Head of caudate nucleus (tissue), 42 donors: ENCODE measurements at places on chromosomes 4 and X.
A peak's percentile ranks its signal among the peaks of the same experiment; 100 is the strongest.

- DNase-seq, result no peak
Measured at GRCh38 chr4:856225-856901, 30.4 kb upstream of the CPLX1 start.

GRCh38 chr4:7648544-7649395, 214.0 kb upstream of the PSAPL1 start:
- DNase-seq, result no peak

DNA sequence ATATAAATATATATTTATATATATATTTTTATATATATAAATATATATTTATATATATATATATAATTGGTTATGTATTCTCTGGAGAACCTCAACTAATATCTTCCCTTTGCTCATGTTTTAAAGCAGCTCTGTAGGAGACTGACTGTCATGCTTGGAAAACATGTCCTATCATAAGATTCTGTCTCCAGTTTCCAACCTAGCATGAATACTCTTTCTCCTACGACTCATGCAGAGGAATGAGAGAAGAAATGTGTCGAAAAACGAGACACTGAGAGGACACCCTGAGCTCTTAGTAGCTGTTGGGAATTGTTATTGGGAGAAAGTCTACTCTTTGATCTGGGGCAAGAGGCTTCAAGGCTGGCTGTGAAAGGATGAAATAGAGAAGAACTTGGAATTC, 166.5 kb upstream of the SLIT2 start:
- no peak for DNase-seq

GRCh38 chr4:179465131-179465797, 2023.0 kb upstream of the AGA start:
- DNase-seq, result no peak

DNA sequence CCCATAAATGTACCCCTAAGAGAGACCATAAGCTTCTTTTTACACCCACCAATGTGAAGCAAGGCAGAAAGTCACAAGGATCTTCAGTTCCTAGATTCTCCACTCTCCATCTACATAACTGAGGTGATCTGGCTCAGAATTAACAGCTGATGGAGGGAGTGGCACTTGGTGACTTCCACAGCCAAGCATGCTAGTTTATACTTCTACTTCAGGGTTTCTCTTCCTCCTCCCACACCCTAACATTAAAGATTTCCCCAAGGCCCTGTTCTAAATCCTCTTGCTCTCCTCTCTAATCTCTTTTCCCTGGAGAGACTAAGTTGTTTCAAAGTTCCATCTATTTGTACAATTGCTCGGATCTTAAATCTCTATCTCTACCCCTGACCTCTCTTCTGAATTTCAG, 81.1 kb downstream of the MBNL3 start:
- no peak for DNase-seq

DNA sequence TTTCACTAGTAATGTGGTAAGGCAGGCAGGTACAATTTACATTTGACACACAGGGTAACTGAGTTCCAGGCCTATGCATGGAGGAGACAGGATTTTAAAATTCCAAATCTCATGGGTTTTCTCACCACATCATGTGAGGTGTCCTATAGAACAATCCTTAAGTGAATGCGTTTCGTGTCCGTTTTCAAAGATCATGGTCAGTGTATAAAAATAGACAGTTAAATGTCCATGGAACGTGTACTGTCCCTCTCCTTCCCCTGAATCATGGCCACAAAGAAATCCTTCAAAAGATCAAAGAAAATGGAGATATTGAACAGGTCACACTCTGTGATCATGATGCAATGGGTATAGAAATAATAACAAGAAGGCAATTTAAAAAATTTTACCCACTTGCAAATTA, 42.0 kb downstream of the LIMCH1 start:
- DNase-seq, result no peak

DNA sequence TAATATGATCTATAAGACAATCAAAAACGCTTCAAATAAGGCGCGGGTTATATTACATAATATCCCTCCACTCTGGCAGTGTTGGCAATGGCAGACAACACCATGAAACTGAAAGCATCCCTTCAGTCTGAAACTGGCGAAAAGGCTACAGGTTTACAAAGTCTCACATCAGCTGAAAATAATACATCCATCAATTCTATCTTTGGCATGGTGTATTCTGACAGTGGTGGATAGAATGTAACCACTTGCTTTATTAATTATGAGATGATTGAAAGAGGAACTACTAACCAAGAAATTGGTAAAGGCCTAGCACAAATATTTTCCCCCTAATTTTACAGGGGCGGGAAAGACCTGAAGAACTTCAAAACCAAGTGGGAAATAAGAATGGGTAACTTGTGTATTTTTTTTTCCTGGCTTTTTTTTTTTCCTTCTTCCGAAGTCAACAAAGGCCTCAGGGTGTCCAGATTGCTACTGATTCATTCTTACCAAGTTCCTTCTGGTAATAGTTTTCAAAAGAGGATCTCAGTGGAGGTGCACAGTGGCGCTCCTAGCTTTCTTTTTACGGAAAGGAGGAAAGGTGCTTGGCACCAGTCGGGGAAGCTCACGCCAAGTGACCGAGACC, 728 bp downstream of the UBA6 start:
- DNase-seq, result no peak

DNA sequence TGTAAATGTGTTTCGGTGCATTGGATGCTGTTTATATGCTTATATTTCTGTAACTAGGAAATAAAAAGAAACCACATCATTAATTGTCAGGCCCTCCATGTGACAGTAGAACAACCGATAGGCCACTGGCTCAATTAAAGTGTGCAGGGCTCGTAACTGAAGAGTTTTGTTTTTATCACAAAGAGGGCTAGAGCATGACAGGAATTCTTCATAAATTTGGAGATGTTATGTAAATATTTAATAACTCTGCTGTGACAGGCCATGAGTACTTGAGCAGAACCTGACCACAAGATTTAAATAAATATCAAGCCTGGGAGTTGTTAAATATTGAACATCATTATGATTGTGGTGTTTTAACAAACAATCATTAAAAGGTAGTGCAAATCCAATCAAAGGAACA, 55.9 kb downstream of the MID1 start:
- DNase-seq, result no peak

DNA sequence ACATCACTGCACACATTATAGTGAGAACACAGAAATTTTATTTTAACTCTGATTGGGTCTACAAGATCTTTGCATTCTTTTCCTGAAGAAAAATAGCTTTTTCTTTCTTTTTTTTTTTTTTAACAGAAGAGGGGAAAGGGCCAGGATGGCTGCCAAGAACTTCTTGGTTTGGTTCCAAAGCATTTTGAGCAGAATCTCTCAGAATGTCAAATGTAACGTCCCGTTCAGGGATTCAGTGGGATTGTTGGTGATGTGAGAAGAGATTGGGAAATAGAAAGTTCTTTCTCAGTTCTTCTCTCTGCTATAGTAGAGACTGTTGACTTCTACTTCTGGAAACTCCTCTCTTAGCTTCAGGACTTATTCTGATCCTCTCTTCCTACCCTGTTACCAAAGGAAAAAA, 70.9 kb upstream of the CBR4 start:
- no peak for DNase-seq

- no peak for DNase-seq
Measured at GRCh38 chr4:111717921-111718320, 427.3 kb upstream of the FAM241A start.

- DNase-seq, result no peak
Measured at GRCh38 chr4:47876310-47876709, 38.1 kb downstream of the NFXL1 start.

DNA sequence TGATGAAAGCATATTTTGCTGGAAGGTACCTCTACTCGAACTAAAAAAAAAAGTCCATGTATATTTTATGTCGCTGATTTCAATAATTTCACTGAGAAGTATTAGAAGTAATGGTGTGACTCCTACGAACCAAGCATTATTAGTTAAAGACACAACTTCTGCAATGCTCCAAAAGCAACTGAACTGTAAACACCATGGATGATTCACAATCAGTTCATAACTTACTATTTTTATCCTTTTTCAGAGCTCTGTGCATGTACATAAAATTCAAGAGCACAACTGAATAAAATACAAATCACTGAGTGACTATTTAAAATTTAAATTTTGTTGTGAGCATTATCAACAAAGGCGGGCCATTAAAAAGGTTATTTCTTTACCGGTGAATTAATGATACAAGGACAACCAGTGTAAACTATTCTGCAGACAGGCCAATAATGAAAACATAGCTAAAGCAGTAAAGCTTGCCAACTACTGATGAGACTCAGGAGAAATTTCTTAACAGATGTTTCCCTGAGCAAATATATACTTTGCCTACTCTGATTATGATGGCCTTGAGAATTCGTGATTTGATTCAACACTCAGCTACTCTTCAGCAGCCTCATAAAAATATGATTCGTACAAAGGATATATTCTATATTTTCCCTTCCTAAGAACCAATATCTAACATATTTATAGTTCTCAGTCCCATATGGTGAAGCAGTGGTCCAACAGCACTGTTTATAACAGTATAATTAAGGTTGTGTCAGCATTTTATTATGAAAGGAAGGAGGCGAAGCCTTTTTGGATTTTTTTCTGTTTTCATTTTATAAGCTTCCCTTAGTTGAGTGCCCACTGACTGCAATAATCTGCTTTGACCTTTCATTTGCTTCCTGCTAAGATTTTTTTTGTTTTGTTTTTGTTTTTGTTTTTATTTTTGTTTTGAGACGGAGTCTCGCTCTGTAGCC, 62.8 kb upstream of the NEIL3 start:
- no peak for DNase-seq

GRCh38 chr4:32043248-32043633, 1323.1 kb downstream of the PCDH7 start:
- no peak for DNase-seq

DNA sequence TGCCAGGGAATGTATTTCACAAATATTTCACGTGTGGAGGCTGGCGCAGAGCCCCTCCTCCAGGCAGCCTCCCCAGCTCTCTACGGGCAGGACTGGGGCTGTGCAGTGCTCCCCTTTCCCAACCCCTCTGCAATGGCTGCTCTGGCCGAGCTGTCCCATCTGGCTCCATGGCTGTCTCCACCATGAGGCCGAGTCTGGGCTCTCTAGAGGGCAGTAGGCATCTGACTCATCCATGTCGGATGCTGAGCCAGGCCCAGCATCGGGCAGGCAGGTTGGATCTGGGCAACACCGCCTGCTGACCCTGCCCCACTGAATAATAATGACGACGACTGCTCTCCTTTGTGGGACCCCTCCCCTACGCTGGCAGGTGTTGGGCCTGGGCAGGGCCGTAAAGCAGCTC, 11.0 kb upstream of the SH3TC1 start:
- no peak for DNase-seq

DNA sequence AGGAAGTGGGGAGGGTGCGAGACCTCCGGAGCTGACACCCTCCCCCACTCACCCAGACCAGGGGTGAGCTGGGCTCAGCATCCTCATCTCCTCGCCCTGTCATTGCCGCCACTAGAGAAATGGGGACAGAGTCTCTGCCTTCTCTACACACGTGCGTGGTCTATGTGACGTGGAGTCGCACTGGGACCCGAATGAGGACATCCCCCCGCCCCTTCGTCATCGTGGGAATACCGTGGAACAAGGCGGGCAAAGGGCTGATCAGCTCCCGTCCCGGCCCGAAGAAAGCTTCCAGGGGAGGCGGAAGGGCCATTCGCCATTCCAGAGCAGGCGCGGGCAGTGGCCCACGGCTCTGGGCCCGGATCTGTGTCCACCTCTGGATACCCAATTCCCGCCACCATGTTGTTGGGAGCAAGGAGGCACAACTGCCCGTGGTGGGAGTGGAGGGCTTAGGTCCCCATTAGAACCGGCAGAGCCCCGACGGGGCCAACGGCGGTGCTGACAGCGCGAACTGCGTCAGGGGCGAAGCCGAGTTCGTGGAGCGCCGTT, 12.0 kb downstream of the HMX1 start:
- DNase-seq, result no peak

DNA sequence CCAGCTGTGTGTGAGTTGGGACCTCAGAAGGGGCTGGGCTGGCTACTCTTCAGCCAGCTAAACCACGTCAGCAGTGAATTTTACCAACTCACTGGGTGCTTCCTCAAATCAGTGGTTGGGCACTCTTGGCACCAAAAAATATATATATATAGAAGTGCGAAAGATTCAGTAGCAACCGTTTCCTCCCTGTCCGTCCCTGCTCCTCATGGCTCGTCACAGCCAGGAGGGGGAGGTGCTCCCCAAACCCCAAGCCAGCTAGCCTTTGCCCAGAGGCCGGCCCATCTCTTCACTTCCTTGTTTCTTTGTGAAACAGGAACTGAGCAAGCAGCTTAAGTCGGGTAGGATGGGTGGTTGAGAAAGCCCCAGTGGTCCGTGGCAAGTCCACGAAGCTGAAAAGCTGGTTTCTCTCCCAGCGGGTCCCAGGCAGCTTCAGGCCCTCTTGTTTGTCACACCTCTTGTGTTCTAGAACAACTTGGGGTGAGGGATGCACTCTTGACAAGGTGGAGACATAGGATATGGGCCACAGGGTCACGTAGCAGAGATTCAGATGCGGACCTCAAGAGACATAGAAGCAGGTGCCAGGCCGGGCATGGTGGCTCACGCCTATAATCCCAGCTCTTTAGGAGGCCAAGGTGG, 6.8 kb upstream of the SASH3 start:
- DNase-seq, result peak; percentile 22

DNA sequence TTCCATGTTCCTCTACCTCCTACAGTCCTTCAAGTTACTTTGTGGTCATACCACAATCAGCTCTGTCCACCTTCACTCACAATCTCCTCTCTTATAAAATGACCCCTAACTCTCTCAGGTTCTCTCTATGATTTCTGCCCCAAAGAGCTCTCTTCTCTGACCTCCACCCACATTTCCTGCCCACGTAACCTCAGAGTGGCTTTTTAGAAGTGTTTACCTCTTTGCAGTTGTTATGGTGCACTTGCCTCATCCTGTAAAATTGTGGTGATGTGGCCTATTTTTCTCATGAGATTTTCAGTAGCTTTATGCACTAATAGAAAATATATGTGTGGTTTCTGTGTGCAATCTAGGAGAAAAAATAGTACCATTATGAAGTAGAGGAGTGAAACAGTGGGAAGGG, 215.8 kb downstream of the PACRGL start:
- no peak for DNase-seq

GRCh38 chrX:136162827-136163570, 15.7 kb downstream of the FHL1 start:
- no peak for DNase-seq

DNA sequence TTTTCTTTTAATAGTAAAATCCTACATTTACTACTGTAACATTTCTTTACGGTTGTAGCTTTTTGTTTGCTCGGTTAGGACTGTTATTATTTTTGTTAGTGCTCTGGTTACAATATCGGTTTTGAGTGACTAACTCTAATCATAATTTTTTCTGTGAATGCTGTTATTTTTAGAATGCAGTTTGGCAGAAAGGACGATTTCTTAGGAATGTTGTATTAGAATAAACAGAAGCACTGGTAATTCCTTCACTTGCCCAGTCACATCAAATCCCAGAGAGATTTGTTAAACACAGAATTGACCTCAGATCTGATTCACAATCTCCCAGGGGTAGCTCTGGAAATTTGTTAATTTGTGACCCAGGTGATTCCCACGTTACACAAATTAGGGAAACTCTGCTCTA, 21.7 kb downstream of the DDIT4L start:
- no peak for DNase-seq
